CD14-positive monocyte (primary cell): ENCODE measurements at places on chromosomes 2 and 18.

- no peak for DNase-seq
These were observed 672.5 kb downstream of the MBD2 start for GRCh38 chr18:53551868-53552426.

- DNase-seq, result peak; percentile 66
These were observed 48.1 kb downstream of the TIMM21 start for GRCh38 chr18:74196220-74197119.

DNA sequence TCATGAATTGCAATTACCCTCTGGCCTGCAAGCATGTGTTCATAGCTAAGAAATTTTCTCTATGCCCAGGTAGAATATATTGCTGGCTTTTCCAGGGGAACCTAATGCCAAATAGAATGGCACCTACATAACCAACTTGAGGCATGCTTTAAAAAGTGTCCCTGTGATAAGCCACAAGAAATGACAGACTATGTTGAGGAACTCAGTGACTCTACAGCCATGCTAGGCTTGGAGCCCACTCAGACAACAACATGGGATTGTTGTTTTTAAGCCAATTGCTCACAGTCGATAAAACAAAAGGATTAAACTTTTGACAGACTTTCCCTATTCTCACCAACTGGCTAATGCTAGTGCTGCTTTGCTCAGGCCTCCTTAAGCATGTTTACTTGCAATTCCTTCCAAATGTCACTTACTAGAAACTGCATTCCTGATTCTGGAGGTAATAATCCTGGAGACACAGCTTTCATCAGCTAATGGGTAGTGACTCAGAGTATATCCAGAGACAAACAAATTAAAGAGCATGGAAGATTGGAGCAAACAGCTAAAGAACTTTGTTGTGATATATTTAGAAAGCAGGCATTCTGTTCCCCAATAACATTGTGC is 249.0 kb downstream of the SLC8A1 start:
- DNase-seq, result no peak

GRCh38 chr2:9946818-9947217 is 4.7 kb upstream of the GRHL1 start:
- DNase-seq, result no peak

DNA sequence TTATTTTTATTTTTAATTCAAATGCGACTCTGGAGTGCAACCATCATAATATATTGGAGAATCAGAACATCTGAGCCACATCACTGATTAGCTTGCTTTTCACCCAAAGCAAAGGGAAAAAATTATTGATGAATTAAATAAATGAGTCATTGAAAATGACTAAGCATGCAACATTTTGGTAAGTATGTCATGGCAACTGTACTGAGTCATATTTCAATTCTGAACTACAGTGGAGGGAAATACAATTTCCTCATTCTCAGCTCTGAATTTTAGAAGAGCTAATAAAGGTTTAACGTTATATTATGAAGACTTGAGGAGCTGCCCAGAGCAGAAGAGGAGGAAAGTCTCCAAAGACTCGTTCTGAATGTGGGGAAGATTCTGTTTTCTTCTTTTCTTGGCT is 89.6 kb upstream of the CCDC68 start:
- no peak for DNase-seq

GRCh38 chr2:120571015-120571728 is 164.5 kb upstream of the GLI2 start:
- DNase-seq, result no peak

GRCh38 chr2:207162316-207162715 is 3.4 kb downstream of the KLF7 start:
- no peak for DNase-seq

- DNase-seq, result no peak
These were observed 120.8 kb downstream of the RHBDD1 start for GRCh38 chr2:226956659-226957058.

GRCh38 chr18:49911427-49911826 is 98.1 kb upstream of the ACAA2 start:
- no peak for DNase-seq

DNA sequence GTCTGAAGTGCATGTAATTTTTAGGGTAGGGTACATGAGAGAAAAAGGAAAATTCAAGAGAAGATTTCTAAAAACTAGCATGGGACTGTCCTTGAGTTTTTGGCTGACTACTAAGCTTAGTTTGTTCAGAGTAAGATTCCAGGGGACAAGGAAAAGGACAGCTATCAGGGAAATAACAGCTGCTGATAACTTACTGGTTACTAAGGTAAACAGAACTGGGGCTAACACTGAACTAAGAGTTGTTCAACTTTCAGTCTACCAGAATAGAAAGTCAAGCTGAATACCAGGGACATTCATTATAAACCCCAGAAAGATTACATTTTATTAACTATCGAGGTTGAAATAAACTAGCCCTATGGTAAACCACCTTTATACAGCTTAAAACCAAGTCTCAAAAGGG is 261.8 kb upstream of the CYRIA start:
- no peak for DNase-seq

GRCh38 chr2:110783196-110783873 is 51.0 kb downstream of the ACOXL start:
- DNase-seq, result no peak

DNA sequence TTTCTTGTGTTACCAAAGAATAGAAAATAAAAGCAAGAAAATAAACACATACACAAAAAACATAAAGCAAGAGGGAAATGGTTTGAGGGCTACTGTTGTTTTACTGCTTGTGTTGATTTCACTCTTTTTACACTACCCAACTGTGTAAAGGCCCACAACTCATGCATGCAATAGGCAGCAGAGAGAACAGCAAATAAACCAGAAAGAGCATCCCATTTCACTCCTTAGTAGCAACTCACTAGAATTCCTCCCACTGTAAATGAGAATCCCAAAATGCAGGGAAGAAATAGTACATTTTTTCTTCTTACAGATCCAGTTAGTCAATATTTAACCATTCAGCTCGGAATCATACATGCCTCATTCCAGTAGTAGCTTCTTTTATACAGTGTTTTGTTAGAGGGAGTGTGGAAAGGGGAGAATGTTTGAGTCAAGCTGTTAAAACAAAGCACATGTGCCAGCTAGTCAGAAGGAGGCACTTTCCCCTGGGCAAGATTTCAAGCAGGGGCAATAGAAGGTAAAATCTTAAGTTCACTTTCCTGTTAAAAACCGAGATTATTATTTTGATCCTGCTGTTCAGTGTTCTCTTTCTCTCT is 147.2 kb upstream of the FAM98A start:
- no peak for DNase-seq

DNA sequence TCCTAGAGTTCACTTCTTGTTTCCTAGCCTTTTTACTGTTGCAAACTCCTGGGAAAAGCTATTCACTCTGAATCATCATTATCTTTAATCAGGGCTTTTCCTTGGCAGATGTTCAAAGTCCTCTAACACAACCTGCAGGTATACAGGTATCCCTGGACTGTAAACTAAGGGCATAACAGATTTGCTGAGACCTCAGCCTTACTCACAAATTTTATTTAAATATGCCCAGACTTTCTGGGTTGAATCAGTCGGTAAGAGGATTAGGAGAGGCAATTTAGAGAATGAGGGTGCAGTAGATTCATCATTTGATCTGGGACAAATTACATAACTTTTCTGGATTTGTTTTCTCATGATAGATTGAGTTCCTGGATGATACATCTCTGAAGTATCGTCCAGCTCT is 217.8 kb upstream of the STON1 start:
- no peak for DNase-seq

DNA sequence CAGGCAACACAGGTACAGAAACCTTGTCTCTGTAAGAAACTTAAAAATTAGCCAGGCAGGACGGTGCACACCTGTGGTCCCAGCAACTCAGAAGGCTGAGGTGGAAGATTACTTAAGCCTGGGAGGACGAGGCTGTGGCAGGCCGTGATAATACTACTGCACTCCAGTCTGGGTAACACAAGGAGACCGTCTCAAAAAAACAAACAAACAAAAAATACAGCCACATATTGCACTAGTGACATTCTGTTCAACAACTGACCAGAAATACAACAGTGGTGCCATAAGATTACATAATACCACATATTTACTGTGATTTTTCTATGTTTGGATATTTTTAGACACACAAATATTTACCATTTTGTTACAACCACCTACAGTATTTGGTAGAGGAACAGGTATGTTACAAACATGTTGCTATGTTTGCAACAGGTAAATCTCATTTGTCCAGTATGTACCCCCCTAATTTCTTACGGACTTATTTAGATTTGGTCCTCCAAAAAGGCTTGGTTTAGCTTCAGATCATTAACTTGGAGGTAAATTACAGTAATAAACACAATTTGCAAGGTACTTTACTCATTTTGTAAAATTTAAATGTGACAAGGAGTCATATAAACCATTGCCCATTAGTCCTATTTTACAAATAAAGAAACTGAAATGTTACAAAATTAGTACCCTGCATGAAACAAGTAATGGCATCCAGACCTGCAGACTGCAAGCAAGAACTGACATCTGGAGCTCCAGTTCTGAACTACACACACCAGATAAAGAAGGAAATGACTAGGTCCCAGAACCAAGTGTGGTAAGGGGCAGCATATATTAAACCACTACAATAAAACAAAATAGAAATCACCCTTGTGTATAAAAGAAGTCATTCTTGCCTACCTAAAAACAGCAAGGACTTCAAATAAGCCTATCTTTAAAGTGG is 36.8 kb downstream of the TRIP12 start:
- DNase-seq, result no peak
